BE2C (cell line): ENCODE measurements at places on chromosomes 6 and 20.

GRCh38 chr6:41451515-41452163 lies 94.5 kb upstream of the FOXP4 start:
- no peak for DNase-seq

DNA sequence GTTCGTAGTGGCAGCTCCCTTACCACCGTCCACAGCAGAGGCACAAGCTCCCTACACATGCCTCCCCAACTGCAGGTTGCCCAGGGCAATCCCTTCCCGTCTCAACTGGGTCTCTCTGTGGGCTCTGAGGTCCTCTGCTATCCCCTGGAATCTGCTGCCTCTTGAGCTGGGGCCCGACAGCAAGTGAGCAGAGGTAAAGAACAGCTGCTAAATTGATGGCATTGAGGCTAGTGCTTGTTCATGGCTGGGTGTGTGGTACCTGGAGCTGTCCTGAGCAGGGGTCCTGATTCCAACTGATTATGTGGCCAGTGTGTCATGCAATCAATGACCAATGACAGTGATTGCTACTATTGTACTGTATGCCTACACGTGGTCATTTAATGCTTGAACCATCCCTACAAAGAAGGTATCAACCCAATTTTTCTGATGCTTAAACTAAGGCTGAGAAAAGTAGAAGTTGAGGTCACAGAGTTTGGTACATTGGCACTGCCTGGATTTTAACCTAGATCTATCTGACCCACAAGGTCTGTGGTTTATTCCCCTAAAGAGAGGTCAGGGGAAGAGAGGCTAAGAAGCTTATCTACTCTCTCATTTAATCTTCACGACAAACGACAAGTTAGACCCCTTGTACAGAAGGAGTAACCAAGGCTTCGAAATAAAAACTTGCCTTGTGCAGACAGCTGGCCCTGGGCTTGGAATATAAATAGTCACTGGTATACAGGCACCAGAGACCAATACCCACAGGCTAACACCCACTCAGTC lies 41.1 kb downstream of the HNF4A start:
- no peak for DNase-seq

- DNase-seq = no peak
These were observed 16.5 kb upstream of the UBE2J1 start for GRCh38 chr6:89368999-89369398.

GRCh38 chr6:32254761-32255198 lies 30.9 kb upstream of the NOTCH4 start:
- DNase-seq = no peak

DNA sequence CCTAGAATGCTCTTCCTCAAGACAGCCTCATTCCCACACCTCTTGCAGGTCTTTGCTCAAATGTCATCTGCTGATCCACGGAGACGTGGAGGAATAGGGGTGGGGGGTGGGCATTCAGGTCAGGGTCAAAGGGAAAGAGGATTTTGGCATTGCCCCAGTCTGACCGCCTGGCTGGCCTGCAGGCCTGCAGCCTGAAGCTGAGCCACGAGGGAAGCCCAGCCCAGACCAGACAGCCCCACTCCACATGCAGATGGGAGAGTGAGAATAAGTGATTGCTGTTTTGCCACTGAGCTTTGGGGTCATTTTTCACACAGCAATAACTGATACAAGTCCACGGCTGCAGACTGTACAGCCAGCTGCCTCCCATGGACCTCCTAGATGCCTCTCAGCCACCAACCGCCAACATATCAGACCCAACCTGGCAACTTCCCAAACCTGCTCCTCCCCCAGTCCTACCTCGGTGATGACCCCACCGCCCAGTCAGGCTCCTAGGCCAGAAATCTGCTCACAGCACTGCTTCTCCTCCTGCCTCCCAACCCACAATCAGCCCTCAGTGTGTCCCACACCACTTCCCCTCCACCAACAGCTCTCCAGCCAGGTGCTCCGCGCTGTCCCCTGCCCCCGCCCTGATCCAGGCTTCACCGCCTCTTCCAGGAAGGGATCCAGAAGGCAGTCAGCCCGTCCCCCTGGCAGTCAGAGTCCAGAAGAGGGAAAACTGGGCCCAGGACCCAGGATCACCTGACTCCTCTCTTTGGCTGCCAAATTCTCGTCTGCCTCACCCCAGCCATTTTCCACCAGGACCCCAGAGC lies 14.0 kb downstream of the KIAA1755 start:
- no peak for DNase-seq

GRCh38 chr20:958936-959815 lies 42.9 kb downstream of the RSPO4 start:
- no peak for DNase-seq

DNA sequence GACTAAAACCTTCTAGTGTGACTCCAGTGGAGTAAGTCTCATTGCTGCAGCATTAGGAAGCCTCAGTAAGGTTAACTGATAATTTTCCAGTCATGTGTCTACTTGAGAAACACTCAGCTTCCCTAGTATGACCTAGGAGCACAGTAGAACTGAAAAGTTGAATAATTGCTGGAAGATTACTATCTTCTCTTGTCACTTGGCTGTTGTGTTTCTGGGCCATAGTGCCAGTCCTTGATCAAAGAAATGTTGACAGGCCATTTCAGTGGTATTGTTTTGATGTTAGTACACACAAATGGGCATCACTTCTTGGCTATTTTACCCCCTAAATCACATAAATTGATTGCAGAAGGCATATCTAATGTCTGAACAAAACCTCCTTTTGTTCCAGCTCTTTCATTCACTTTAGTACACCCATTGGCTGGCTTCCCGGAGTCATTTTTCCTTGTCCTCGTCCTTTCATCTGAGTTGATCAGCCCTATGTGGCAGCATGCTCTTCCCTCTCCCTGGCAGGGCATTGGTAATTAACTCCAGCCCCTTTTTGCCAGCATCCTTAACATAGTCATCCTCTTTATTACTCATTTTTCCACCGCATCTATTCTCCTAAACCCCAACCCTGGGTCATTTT lies 6.0 kb downstream of the ENPP3 start:
- no peak for DNase-seq

DNA sequence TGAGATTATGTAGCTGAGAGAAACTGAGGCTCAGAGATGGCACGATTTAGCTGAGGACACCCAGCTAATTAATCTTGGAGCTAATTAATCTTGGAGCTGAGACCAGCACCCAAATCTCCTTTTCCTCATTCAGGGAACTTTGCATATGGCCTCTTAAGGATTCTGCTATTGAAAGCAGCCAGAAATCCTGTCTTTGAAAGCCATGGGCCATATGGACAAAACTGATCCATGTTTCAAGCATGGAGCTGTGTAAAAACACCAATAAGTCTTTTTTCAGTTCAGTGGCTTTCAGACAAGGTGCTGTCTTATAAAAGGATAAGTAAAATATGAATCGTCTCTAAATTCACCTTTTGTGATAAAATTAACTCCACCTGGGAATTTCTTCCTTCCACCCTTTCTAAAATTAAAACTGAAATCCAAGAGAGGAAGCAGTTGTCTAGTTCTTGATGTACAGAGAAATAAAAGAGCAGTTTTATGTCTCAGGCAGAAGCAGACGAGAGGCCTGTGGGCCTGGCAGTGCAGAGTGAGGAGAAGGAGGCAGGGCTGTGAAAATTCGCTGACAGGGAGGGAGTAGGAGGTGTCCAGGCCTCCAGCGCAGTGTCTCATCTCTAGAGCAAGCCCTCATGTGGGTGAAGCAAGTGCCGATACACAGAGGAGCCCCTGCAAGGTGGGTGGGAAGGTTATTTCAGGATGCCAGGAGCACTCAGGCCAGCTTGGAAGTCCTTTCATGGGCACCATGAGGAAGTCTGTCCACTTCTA lies 266.9 kb downstream of the UST start:
- DNase-seq = no peak

DNA sequence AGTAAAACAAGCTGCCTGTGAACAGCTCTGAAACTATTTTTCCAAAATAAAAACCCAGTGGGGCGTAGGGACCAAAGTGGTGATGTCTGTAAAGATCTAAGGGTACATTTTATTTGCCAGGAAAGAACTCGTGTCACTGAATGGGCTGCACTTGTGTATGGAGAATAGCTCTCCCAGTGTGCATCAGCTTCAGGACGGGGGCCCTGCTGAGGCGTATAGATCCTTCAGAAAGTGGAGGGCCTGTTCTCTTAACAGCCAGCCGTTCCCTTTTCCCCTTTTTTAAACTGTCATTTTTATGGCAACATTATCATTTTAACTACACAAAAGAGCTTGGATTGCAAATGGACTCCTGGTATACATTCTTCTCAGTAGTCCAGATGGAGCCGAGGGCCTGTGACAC lies 137.3 kb downstream of the TMEM242 start:
- DNase-seq = no peak

DNA sequence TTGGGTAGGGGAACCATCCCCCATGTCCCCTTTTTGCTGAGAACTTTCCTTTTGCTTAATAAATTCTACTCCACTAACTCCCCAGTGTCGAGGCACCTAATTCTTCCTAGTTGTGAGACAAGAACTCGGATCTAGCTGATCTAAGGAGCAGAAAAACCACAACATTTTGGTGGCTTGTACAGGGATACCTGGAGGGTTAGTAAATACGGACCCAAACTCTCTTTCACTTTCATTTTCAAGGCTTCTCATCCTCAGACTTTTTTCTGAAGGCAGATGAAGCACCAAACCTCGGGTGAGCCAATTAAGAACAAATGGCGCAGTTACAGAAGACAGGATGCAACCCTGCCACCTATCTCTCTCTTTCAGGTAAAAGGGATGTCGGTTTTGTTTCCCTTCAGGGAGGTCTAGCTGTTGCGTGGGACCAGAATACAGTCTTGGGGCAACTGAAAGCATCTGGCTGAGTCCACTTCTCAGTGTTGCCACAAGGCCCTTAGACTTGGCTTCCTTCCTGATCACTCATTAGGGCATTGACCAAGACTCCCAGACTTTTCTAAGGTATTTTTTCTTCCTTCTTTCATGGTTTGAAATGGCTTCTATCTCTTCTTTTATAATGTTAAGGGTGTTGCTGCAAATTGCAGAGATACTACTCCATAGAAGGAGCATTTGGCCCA lies 11.1 kb upstream of the HTR1B start:
- DNase-seq = no peak

DNA sequence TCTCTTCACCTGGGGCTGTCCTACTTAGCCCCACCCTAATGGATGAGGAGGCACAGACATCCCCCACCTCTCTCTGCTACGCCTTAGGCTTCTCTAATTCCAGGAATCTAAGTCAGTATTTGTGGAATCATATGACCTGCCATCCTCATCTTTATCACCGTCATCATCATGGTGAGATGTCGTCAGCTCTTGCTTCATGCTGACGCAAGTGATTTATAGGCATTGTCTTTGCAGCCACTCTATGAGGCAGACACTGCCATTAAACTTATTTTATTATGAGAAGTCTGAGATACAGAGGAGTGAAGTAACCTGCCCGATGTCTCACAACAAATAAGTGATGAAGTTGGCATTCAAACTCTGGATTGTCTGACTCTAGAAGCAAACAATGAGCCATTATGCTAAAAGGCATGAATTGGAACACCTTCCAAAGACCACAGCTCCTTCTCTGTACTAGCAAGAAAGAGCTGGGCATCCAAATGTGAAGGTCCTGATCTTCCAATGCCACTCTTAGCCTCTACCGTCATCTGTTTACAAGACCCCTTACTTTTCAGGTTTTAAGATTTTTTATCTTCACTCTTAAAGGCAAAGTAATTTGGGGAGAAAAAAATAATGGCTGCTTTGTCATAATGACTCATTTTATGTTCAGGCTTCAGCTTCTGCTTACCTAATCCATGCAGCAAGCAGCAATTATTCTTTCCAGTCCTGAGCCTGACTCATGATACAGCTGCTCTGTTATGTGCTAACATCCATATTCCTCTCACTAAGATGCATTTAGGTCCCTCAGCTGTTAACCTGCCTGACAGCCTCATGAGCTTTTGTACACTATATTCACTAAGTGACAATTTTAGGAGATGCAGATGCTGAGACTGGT lies 113.7 kb upstream of the BCLAF1 start:
- no peak for DNase-seq

DNA sequence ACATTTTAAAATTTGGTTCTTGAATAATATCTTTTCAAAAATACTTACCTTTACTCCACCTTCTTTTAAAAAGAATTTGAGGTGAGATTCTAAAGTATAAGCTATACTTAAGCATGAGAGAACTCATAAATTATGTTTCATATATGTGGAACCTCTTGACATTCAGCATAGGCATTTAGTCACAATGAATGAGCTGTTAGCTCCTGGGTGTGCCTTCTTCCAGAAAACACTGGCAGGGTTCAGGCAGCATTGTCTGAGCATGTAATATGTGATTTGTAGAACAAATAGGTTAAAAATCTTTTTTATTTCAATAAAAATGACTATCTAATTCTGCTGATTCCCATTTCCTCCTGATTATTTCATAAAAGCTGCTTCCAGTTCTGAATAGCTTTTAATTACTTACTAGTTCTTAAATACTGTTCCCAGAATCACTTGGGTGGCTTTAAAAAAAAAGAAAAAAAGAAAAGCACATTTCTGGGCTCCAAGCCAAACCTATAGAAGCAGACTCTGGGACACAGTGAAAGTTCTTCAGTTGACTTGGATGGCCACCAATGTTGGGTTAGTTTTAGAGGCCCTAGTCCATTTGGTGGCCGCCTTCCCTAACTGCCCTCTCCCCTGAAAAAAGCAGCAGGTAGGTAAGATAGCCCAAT lies 20.2 kb downstream of the RNF8 start:
- no peak for DNase-seq

- peak; percentile 60 for DNase-seq
These were observed 103.6 kb downstream of the PAX1 start for GRCh38 chr20:21808863-21809664.

DNA sequence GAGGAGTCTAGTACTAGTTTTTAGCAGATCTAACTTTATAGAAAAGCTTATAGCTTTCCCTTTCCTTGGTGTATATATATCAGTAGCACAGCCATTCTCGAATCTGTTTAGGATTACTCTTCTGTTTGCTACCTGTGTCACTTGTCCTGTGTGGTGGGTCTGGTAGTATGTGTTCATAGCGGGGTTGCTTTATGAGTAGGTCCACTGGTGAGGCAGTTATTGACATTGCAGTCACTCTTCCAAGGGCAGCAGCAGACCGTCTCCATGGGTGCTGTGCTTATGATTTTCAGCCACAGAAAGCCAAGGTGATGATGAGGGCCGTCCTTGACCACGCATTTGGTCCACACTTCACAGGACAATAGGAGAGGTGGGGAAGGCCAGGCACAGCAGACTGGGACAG lies 171.5 kb downstream of the CDKAL1 start:
- no peak for DNase-seq

DNA sequence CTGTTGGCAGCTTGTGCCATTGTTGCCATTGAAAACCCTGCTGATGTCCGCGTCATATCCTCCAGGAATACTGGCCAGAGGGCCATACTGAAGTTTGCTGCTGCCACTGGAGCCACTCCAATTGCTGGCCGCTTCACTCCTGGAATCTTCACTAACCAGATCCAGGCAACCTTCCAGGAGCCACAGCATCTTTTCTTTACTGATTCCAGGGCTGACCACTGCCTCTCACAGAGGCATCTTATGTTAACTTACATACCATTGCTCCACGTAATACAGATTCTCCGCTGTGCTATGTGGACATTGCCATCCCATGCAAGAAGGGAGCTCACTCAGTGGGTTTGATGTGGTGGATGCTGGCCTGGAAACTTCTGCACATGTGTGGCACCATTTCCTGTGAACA lies 221.8 kb upstream of the FAM83B start:
- no peak for DNase-seq

GRCh38 chr6:68709882-68710281 lies 74.8 kb downstream of the ADGRB3 start:
- DNase-seq = no peak
